ENCODE measurements at places on chromosomes 2 and 18.

DNA sequence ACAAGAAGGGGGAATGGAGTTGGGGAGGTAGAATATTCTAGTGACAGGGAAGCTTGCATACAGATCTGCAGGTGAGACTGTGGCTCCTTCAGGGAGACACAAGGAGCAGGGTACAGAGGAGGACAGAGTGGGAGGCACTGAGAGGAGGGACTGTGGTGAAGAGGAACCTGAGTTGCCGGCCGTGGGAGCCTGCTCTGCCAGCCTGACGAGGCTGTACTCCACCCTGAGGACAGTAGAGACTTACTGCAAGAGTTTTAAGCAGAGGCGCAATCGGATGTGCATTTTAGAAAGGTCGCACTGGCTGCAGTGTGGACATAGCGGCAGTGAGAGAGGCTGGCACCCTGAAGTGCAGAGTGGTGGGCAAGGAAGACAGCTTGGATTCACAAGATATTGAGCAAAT lies 185.8 kb downstream of the GFPT1 start:
- no peak for DNase-seq

DNA sequence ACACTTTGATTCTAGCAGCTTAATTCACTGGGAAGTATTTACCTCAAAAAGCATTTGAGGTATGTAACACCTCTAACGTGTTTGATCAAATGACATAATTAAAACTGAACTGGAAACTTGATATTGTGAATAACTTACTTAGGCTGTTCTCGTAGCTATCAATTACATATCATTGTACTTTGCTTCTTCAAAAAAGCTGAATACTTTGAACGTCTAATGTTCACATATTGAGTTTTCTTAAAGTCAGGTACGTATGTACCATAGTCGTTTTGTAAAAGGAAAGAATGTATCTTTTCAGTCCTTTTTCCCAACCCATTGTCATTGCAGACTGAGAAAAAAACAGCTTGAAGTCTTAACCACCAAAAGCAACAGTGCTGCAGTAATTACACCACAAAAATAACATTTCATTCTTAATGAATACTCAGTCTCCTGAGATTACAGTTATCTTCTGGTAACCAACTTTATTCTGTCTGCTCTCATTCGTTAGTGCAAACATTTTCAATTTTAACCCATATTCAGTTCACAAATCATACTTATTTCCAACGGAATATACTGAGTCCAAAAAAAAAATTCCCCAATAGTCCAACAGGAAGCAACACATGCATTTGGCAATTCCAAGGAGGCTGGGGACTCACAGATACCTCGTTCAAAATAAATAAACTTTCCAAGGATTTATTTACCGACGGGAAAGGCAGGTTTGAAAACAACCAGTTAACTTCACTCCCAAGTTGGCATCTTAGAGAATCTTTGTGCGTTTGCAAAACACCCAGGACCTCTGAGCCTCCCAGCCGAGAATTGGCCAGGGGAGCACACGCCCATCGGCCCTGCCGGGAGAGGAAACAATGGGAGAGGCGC lies 1.1 kb downstream of the CHN1 start:
- DNase-seq, result no peak

- DNase-seq, result no peak
Observed at GRCh38 chr2:215503381-215503780, 67.5 kb upstream of the FN1 start.

DNA sequence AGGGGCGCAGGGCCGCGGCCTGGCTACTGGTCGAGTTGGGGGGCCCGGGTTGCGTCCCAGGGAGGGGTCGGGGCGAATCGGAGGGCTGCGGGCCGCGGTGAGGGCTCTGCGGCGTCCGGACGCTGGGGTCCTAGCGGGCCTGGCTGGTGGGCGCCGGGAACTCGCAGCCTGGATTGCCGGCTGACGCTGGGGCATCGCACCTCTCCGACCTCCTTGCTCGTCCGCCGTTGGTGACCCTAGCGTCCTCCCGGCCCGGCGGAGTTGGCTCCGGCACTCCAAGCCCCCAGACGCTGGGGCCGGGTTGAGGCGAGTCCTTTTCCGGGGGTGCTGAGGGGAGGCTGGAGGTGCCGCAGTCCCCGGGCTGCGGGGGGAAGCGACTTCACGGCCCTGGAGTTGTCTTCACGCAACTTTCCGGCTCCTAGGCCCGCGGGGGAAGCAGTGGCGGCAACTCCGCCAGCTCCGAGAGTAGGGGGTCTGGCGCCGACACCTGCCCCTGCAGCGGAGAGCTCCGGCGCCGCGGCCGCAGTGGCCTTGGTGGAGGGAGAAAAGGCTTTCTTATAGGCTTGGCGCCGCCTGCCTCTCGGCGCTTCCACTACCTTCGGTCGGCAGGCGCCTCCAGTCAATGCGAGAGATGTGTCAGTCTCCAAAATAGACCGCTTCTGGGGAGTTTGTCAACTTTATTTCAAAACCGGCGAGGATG lies 70.3 kb downstream of the HAUS1 start:
- DNase-seq, result peak; percentile 33

- DNase-seq, result no peak
Observed at GRCh38 chr2:231686192-231687100, 21.9 kb upstream of the PTMA start.

- DNase-seq, result peak; percentile 71
Observed at GRCh38 chr2:120935339-120936313, 200.0 kb downstream of the GLI2 start.

DNA sequence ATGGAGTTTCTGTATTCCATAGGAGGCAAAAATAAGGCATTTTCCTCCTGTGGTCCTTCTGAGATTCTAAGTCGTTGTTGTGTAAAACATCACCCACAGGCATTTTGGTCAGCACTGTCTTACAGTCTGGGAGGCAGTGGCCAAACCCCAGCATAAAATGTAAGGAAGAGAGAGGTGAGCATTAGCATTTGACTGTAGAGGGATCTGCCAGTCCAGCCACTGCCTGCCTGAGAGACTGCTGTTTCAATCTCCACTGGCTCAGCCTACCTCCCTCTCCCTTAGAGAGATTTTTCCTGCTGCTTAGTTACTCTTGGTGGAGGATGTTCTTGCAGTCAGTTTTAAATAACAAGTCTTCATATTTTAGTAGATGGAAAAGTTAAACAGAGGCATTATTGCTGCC lies 77.0 kb downstream of the ARHGEF33 start:
- DNase-seq, result no peak

GRCh38 chr18:46759890-46760289 lies 3.0 kb upstream of the ST8SIA5 start:
- no peak for DNase-seq

- peak; percentile 81 for DNase-seq
Observed at GRCh38 chr2:231680285-231680991, 27.9 kb upstream of the PTMA start.

- DNase-seq, result no peak
Observed at GRCh38 chr2:227793148-227793712, 20.4 kb upstream of the CCL20 start.

- DNase-seq, result no peak
Observed at GRCh38 chr2:241379481-241380480, 23.7 kb downstream of the FARP2 start.

GRCh38 chr2:109218087-109218791 lies 89.2 kb downstream of the SH3RF3 start:
- DNase-seq, result no peak

- DNase-seq, result no peak
Observed at GRCh38 chr2:63778391-63778790, 63.3 kb upstream of the UGP2 start.

- no peak for DNase-seq
Observed at GRCh38 chr2:135985826-135986393, 484 bp upstream of the DARS1 start.

- DNase-seq, result no peak
Observed at GRCh38 chr2:97348265-97348664, 235.3 kb downstream of the ANKRD36 start.

- no peak for DNase-seq
Observed at GRCh38 chr2:36337354-36337753, 18.2 kb upstream of the CRIM1 start.

GRCh38 chr2:1656961-1657841 lies 87.1 kb downstream of the PXDN start:
- DNase-seq, result no peak

DNA sequence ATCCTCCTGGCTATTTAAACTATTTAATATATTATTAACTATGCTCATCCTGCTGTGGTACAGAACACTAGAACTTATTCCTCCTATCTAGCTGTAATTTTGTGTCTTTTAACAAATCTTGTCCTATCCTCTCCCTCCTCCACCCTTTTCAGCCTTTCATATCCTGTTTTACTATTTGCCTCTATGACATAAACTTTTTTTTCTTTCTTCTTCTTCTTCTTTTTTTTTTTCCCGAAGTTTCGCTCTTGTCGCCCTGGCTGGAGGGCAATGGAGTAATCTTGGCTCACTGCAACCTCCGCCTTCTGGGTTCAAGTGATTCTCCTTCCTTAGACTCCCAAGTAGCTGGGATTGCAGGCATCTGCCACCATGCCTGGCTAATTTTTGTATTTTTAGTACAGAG lies 201.5 kb downstream of the LPIN1 start:
- DNase-seq, result no peak

Measured in colonic mucosa (tissue), 4 donors.